ENCODE measurements at places on chromosomes 3 and 15. TPM values are rescaled to one million over a fixed set of nuclear protein-coding genes. Genes with fewer than 3 reads are reported as not detected.

Gene CPNE4
- 2.6 TPM for total RNA-seq

Gene SEMA7A
- 2.4 TPM for total RNA-seq

Gene LRRN1
- not detected for total RNA-seq

Gene CLDN11
- 12.1 TPM for total RNA-seq

Gene SH2D7
- not detected for total RNA-seq

Gene CHP1
- 91.2 TPM for total RNA-seq

Gene BTD
- total RNA-seq, result 13.5 TPM

Gene CRABP1
- total RNA-seq, result not detected

Gene JMJD7
- 8.5 TPM for total RNA-seq
